ENCODE measurements at places on chromosomes 13 and 19.

GRCh38 chr13:100124265-100124664 lies 35.4 kb downstream of the PCCA start:
- no peak for DNase-seq

GRCh38 chr13:36395280-36395679 lies 37.0 kb upstream of the CCNA1 start:
- no peak for DNase-seq

DNA sequence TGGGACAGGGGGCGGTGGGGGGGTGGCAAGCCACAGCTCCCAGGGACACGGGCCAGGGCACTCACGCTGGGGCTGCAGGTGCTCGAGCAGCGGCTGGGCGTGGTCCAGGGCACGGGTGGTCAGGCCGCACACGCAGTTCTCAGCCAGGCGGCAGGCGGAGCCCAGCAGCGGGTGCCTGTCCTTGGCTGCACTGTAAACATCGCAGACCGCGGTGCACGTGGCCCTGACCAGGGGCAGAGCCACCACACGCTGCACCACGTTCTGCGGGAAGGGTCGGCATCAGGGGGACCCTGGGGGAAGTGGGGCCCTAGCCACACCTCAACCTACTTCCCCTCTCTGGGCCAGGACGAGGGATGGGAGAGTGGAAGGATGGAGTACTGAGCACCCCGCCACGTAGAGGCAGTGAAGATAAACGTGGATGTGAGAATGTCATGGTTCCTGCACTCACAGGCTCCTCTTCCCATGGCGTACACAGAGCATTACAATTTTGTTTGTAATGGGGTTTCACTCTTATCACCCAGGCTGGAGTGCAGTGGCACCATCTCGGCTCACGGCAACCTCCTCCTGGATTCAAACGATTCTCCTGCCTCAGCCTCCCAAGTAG lies 3.4 kb downstream of the PLIN5 start:
- no peak for DNase-seq

DNA sequence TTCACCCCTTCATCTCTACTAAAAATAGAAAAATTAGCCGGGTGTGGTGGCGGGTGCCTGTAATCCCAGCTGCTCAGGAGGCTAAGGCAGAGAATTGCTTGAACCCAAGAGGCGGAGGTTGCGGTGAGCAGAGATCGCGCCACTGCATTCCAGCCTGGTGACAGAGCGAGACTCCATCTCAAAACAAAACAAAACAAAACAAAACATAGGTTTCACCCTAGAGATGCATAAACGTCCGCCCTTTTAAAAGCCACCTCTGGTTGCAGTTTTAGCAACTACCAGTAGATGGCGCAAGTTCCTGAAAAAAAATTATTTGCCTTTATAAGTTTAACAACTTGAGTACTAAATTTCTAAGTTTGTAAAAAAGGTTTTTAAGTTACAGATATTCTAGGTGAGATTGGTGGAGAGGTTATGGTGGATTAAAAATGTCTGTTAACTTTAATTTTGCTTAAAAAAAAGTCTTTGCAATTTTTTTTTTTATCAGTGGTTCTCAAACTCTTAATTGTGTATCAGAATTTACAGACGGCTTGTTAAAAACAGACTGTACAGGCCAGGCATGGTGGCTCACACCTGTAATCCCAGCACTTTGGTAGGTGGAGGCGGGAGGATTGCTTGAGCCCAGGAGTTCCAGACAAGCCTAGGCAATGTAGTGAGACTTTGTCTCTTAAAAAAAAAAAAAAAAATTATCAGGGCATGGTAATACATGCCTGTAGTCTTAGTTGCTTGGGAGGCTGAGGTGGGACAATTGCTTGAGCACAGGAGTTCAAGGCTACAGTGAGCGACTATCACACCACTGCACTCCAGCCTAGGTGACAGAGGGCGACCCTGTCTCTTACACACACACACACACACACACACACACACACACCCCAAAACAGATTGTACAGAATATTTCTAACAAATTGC lies 42.1 kb downstream of the NAA16 start:
- peak; percentile 13 for DNase-seq

DNA sequence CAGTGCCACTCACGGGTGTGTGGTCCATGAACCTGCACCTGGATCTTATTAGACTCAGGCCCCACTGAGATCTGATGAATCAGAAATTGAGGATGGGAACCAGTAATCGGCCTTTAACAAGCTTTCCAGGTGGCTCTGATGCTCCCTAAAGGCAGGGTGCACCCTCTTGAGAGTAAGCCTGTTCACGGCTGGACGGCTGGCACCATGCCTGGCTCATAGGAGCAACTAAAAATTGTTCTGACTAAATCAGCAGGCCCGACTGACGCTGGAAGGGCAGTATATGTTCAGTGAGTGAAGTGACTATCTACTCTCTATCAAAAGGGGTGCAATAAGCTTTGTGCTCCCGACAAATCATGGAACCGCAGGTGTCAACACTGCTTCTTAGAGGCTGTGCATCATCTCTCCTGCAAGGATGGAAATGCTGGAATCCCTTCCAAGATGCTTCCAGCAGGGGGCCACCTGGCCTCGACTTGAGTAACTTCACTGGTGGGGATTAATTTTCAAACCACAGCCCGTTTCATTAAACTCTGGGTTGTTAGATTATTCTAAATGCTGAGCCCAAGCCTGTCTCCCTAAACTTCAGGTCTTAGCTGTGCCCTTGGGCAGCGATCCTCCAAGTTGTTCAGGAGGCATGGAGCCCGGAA lies 28.4 kb downstream of the TMTC4 start:
- no peak for DNase-seq

DNA sequence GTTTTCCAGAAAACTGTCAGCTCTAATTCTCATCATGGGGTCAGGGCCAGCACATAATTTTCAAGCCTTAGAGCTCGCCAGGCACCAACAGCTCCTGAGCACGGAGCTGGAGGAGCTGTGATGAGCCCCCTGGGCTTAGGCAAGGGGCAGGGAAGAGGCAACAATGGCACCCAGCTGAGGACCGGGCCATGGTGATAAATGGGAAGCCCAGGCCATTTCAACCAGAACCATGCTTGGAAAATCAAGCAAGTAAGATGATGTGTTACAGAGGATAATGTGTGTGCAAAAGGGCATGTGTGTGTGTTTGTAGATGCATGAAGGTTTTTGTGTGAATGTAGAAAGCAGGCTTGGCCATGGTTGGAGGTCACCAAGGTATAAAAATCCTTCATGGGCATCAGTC lies 66.8 kb upstream of the UBAC2 start:
- DNase-seq: no peak

- no peak for DNase-seq
Observed at GRCh38 chr19:53907193-53907581, 1.9 kb upstream of the CACNG7 start.

DNA sequence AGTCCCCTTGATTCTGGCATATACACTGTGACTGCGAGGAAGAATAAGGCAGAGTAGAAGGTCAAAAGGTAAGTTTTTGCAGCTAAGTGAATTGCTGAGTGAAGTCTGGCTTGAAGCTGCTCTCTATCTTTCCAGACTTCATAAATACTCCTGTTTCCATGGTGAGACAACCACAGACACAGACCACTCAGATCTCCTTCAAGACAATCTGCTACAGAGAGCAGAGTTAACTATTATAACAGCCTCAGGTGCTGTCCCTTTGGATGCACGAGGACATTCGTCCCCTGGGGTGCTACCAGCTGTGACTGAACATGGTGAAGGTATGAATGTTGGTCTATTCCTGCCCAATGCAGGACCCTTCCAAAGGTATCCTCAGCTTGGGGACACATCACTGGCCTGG lies 104.0 kb downstream of the MYCBP2 start:
- DNase-seq: no peak

- no peak for DNase-seq
Observed at GRCh38 chr19:17243211-17243829, 2.4 kb downstream of the NR2F6 start.

DNA sequence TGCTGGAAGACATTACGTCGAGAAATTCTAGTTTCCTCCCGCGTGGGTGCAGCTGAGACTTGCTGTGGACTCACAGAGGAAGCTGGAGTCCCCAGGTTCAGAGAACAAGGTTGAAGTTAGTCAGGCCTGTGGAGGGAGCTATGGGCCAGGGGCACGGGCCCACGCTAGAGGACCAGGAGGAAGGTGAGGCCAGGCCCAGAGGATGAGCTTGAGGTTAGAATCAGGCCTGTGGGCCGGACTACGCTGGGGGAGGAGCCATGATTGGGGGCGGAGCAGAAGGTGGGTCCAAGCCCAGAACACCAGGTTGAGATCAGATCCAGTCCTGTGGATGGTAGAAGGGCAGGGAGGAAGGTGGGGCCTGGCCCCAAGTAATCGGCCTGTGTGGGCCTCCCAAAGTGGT lies 32.6 kb downstream of the ZNF846 start:
- no peak for DNase-seq

DNA sequence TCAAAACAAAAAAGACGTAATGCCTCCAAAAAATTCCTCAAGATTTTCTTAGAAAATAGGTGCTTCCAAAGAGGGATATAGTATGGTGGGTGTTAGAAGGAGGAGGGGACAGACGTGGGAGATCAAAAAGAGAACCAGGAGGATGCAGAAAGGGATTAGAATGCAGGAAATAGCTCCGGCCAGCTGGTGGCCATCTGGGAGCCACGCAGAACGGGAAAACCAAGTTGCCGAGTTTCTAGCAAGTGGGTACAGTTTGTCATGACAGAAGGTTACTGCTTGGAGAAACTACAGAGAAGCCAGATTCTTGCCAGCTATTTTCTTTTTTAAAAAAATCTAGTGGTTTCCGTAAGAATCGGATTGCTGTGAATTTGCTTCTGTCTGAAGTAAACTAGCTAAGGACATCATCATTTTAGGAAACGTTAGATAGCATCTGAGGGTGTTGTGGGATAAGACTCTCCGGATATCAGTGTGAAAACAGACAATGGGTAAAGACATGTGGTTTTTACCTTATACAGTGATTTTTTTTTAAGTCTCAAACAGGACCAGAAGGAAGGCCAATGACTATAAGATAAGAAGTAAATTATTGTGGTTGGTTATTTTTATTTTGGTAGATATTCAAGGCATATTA lies 104.9 kb downstream of the HSPH1 start:
- no peak for DNase-seq

DNA sequence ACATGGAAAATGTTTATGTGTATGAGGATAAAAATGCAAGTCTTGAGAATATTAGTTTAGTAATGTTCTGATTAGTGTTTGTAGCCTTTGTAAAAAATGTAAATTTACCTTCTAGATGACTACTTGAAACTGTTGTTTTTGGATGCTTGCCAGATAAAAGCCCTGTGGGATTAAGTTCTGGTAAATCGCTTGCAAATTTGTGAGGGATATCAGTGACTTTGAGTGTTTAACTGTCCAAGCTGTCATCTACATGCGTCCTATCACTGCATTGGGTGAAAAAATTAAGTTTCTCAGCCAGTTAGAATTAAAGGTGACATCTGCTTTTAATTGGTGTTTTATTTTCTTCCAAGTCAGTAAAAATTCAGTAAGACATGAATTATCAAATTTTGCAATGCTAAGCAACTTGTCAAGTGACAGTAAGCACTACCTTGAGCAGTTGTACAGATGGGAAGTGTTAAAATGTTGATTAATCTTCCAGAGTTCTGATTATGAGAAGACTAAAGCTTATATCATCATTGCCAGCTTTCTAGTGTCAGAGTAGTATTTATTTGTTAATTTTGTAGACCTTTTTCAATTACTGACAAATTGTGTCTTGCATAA lies 88.0 kb downstream of the PCCA start:
- no peak for DNase-seq

- DNase-seq: no peak
Observed at GRCh38 chr19:53905787-53906186, 3.3 kb upstream of the CACNG7 start.

DNA sequence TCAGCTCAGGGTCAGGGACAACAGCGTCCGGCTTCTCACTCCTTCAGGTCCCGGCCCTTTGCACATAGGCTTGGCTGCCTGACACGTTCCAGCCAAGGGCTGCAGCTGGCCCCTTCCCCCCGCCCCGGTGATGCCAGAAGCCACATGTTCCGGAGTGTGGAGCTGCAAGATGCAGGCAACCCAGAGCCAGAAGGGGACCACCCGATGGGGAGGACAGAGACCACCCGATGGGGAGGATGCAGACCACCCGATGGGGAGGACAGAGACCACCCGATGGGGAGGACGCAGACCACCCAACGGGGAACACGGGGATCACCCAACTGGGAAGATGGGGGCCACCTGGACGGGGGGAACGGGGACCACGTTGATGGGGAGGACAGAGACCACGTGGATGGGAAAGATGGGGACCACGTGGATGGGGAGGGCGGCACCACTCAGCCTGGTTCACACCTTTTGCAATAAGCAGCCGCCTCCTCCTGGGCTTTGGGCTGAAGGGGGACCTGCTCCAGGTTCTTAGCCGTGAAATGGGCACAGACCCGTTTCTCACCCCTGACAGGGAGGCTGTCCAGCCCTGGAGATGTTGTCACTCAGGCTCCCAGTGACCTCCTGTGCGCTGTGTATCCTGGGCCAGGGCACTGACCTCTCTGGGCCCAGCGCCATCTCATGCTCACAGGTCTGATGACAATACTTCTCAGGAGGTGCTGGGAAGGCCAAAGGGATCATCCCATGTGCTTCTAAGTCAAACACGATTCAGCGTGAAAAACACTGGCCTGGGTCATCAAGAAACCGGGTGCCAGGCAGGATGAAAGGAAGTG lies 34.5 kb downstream of the C13orf46 start:
- DNase-seq: no peak

DNA sequence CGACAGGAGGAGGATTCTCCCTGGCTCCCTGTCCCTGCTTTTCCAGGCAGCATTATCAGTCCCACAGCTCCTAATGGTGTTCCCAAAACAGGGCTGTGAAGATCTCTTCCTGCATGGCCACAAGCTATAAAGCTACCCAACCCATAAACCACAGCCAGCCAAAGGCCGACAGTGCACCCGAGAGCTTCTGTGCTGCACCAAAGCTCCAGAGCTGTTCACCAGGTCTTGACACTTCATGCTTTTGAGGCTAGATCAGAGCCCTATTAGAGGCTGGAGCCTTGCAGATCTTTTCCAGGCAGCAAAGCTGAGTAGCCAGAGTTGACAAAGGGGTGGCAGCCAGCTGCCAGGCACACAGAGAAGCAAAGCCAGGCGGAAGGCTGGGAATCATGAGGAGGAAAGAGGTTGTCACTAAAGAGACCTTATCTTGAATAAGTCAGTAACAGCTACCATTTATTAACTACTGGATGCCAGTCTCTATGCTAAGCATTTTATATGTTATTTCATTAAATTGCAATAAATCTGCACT lies 180.4 kb downstream of the KATNAL1 start:
- no peak for DNase-seq

DNA sequence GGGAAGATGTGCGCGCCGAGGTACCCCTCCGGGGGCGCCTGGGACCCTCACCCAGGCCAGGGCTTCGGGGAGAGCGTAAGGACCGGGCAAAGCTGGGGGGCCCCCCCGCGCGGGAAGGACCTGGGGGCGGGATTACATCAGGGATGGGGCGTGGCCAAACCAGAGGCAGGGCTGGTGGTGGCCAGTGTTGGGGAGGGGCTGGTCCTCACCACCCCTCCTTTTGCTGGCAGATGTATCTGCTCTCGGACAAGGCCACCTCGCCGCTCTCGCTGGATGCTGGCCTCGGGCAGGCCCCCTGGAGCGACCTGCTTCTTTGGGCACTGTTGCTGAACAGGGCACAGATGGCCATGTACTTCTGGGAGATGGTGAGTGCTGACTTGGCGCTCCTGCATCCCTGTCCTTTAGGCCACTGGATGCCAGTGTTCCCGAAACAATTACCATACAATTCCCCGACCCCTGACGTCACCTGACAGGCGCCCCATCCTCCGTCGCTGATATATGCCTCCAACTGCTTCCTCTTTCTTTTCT lies 25.3 kb downstream of the TRPM4 start:
- no peak for DNase-seq

- no peak for DNase-seq
Observed at GRCh38 chr13:44273991-44274770, 99.4 kb upstream of the SERP2 start.

Measured in activated T-cell treated with anti-CD3 and anti-CD28 coated beads for 48 hours (primary cell).